ENCODE measurements at places on chromosomes 1 and 21.

GRCh38 chr1:53327182-53327913 is 522 bp downstream of the LRP8 start:
- peak; percentile 51 for DNase-seq

GRCh38 chr1:206133751-206134415 is 16.7 kb upstream of the AVPR1B start:
- no peak for DNase-seq

DNA sequence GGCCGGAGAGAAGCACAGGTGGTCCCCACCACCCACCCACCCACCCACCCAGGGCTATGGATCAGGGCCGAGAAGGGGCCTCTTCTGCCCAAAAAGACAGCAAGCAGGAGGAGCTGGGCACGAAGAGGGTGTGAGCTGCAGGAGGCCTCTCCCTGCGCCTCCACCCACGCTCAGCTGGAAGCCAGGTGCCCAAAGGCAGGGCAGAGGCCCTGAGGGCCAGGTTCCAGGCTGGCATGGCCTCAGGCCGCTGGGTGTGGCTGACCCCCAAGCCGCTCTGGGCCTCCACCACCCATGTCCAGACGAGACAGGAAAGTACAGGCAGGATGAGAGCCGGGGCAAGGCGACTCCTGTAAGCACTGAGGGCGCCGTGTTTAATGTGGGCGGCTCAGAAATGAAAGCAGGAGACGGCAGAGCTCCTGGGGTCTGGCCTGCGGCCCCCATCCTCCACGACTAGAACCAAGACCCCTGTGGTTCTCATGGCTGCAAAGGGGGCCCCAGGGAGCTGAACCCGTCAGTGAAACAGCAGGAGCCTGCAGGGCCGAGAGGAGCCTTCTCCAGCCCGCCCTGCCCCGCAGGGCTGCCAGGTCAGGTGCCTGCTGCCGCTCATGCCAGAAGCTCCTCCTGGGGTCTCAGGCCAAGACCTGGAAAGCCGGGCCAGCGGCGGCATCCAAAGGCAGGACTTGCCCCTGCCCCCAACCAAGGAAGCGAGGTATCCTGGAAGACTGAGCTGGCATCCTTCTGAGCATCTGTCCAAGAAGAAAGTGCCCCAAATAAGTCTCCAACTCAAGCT is 56.0 kb downstream of the MEGF6 start:
- DNase-seq: no peak

DNA sequence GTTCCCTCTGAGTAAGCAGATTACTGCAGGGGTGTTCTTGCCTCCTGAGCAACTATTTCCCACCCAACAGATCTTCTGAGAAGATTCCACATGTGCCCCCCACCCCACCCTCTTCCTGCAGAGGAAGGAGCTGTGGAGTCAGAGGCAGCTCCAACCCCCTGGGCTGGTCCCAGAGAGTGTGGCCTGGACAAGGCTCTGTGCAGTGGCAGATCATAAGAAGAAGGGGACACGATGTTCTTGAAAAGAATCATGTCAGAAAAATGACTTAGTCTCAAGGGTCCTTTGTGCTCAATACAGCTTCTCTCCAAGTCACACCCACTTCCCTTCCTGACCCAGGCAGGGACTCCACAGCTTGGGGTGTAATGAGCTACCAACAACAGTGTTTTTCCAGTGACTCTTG is 95.2 kb downstream of the SYF2 start:
- DNase-seq: no peak

GRCh38 chr1:63670164-63670563 is 77.0 kb downstream of the PGM1 start:
- DNase-seq: no peak

GRCh38 chr21:43832158-43832550 is 32.9 kb upstream of the AGPAT3 start:
- no peak for DNase-seq

DNA sequence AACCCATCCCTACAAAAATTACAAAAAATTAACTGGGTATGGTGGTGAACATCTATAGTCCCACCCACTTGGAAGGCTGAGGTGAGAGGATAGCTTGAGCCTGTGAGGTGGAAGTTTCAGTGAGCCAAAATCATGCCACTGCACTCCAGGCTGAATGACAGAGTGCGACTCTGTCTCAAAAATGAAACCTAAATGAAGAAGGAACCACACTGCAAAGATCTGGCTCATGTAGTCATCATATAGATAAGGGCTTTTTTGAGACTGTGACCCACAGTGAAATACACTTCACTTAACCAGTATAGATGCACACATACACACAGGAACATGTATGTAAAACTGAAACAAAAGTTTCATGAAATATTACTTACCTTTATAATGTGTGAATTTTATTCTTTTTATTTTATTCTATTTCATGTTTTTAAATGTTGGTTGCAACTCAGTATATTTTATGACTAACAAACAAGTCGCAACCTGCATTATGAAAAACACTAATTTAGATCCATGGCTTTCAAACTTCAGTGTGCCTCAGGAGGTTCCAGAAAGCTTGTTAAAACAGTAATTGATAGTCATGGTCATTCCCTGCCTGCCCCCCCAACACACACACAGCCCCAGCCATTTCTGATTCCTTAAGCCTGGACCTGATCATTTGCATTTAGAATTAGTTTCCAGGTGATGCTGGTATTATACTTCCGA is 189.5 kb downstream of the PATJ start:
- no peak for DNase-seq

DNA sequence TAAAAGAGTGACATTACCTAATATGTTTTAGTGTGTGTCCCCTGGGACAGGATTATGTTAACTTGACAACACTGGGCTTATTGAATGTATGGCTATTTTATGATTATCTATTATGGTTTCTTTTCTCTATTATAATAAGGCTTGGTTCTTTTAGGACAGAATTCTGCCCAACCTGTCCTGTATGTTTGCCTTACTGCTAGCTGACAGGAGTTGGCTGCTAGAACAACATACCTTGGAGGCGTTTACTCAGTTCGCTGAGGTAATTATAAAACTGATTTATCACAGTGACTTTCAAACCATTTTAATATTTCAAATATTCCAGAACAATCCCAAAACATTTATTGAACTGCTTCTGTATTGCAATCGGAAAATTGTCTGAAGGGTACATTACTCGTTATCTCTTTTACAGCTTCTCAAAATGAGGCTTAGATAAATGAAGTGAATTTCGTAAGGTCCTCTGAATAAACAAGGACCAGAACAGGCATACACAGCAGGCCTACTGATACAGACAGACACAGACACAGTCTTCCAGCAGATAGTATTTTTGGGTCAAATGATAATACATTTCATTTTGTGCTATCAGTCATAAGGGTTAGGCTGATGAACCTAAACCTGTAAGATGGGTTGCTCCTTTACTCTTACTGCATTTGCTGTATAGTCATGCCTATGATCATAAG is 44.2 kb downstream of the SCYL3 start:
- DNase-seq: no peak

- DNase-seq: no peak
Measured at GRCh38 chr1:153354515-153355193, 3.0 kb upstream of the S100A9 start.

- DNase-seq: no peak
Measured at GRCh38 chr1:160963521-160963920, 8.9 kb upstream of the ITLN2 start.

DNA sequence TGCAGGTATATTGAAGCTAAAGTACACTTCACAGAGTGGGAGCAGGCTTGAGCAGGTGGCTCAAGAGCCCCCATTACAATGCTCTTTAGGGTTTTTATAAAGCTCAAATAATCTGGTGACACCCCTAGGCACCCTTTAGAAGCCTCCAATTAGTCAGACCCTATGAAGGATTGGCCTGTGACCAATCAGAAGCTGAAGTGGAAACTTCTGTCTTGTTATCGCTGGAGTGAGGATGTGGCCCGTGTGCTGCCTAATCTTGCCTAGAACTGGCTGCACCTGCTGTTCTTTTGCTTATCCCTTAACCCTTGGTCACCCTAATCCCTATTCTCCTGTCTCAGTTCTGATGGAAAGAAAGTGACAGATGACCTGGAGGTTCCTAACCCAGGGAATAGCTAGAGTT is 70.8 kb upstream of the ABCG1 start:
- no peak for DNase-seq

DNA sequence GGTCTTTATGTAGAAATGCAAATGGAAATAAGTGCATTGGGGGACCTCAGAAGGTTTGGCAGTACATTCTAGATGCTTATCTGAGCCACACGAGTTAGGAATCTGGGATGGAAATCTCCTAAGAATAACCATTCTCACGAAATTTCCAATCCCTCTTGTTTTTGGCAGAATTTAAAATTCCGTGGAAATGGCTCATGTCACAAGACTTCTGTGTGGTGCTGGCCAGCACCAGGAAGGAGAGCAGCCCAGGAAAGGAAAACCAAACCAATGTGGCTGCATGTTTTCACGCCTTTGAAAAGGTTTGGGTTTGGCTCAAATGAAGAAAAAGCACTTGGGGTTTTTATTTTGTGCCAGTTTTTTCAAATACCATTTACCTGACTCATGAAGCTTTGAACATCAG is 80.1 kb upstream of the KCNK2 start:
- DNase-seq: peak; percentile 9

- no peak for DNase-seq
Measured at GRCh38 chr1:56065729-56066128, 513.6 kb downstream of the PLPP3 start.

DNA sequence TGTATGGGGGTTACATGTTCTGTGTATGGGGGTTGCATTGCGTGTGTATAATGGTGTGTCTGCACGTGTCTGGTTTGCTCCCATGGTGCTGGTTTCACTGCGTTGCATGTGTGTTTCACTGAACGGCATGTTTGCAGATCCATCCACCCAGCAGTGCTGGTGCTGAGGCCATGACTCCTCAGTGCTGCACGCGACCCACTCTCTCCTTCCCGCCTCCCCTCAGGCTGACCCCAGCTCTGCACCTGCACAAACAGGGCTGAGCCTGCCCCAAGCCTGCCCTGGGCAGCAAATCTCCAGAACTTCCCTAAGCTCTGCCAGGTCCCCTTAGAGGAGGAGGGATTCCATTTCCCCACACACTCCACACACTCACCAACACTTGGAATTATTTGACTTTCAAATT is 18.7 kb downstream of the ACTRT2 start:
- DNase-seq: no peak

GRCh38 chr1:75723989-75724471 is 479 bp upstream of the ACADM start:
- DNase-seq: peak; percentile 55

- no peak for DNase-seq
Measured at GRCh38 chr1:236536540-236536939, 12.8 kb downstream of the LGALS8 start.

GRCh38 chr1:12402159-12402673 is 172.4 kb downstream of the VPS13D start:
- DNase-seq: no peak

- no peak for DNase-seq
Measured at GRCh38 chr1:221309723-221310122, 430.5 kb downstream of the HLX start.

- DNase-seq: no peak
Measured at GRCh38 chr1:52674497-52675384, 23.4 kb downstream of the COA7 start.

DNA sequence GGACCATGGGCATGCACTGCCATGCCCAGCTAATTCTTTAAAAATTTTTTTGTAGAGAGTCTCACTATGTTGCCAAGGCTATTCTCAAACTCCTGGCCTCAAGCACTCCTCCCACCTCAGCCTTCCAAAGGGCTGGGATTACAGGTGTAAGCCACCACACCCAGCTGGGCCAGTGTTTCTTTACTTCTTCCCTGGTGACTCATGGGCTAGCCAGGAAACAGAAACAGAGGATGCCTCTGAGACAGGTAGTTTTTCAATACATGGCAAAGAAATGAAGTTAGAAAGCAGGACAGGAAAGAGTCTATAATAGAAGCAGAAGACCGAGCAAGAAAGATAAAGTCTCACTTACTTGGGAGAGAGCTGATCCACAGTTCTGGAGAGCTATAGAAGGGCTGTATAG is 7.6 kb upstream of the C1orf74 start:
- DNase-seq: no peak

DNA sequence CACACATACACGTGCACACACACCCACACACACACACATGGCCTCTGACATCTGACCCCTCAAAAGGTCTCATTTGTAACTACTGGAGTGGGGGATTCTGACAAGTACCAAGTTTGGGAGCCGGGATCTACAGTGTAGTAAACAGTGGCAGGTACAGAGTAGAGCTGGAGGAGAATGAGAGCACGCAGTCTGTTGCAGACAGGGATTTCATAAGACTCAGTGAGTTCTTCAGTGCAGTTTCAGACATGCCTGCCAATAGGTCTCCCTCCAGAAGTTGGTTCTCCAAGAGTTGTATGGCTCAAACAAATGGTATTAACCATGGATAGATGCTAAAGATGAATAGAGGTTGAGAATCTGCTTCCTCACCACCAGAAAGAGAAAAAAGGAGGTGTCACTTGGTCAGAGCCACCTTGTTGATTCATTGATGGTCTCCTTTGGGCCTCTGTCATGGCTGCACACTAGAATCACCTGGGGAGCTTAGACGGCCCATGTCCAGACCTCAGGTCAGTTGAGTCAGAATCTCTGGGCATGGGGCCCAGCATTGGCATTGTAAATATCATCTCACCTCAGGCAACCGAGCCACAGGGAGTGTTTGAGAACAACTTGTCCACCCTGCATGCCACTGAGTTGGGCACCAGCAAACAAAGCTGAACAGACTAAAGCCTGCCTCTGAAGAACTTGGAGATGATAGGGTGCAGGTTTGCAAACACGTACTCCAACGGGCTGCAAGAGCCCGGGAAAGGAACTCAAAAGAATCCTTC is 122.1 kb downstream of the EDEM3 start:
- DNase-seq: no peak

- peak; percentile 70 for DNase-seq
Measured at GRCh38 chr1:86846164-86846647, 67.7 kb downstream of the SELENOF start.

- DNase-seq: no peak
Measured at GRCh38 chr1:107829036-107829770, 135.8 kb downstream of the VAV3 start.

- DNase-seq: no peak
Measured at GRCh38 chr1:155529109-155529508, 33.5 kb downstream of the ASH1L start.

DNA sequence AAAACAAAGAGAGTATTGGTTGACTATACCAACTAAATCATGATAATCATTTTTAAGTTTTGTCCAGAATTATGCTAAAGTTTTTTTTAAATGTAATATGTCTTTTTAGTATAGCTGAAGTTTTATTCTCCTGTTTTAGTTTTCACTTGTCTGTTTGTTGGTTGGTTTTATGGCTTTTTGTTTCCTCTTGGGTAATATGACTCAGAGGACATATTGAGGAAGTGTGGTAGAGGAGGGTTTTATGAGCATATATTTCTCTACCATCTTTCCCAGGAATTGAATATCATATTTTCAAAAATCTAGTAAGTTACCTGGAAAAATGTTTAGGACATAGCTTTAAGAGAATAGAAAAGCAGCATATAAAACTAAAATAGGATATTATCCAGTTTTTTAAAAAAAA is 68.6 kb upstream of the MCOLN3 start:
- no peak for DNase-seq

DNA sequence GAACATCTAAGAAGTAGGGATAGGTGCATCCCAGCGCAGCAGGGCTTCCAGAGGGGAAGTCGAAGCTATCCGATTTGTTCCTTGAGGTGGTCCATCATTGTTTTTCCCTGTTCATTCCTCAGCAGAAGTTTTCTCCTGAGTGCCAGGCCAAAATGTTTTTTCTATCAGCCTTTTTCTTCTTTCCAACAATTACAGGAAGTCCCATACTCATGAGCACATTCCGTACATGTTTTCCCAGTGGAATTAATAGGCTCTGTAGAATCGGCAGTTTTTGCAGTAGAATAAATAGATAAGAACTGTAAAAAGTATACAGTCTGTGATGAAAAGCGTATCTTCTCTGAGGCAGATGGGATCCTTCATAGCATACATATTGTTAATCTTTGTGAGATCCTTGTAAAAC is 24.8 kb downstream of the CD101 start:
- DNase-seq: no peak

- DNase-seq: no peak
Measured at GRCh38 chr1:12441414-12442105, 176.4 kb downstream of the DHRS3 start.
